ENCODE measurements at places on chromosomes 16 and 17.

DNA sequence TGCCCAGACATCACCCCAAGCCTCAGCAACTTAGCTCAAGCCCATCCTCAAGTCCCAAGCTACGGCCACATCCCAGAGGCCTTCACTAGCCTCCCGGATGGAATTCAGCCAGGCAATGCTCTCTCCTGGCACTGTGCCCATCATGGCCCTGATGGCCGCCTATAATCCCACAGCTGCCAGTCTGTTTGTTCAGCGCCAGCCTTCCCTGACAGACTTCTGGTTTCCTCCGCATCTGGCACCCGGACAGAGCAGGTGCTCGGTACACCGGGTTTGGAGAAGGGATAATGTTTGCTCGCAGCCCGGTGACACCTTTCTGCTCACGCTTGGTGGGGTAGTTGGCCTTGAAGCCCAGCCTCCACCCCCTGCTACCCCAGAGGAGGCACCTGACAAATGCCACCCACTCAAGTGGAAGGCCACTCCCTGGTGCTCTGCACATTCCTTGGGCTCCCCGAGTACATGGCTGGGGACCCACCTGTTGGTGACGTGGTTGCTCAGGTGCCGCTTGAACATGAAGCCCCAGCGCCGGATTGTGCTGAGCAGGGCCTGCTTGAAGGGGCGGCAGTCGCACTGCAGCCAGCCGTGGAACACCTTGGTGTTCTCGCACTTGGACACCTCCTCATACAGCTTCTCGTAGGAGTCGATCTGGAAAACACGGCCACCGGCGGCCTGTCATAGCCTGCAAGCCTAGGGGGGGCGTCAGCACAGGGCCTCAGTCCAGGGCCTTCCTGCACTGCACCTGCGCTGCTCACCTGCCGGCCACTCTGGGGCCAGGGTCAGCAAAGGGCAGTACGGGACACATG, 47.1 kb downstream of the DNAH17 start:
- DNase-seq, result no peak

- no peak for DNase-seq
These were observed 10.0 kb upstream of the TBX4 start for GRCh38 chr17:61442136-61442775.

DNA sequence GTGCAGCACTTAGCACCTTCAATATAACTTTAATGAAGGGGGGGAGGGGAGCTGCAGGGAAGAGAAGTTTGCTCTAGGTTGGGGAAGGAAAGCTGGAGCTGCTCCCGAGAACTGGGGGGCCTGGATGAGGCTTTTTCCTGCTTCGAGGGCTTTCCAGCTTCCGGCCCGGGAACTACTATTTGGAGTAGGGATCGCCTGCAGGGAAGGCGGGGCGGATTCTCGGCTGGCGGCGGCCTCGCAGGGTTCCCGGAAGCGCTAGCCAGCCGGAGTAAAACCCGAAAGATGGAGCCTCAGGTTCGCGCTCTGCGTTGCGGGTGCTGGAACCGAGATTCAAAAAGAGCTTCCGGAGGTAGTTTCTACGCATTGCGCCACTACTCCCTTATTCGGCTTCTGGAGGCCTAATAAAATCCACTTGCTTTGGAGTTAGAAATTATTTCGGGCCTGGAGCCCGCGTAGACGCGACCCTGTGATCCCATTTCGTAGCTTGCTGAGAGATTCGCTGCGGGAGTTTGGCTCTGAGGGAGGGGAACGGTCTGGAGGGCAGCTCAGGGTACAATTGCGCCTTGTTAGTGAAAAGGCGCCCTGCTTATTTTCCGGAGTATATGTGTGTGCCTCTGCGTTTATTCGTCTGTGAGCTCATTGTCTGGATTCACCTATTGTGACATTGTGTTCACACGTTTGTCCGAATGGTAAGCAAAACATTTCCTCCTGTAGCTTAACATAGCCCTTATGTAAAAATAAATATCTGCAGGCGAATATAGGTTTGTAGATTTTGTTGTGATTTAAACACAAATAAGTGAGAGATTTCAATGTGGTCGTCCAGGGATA, 652 bp downstream of the PRAC2 start:
- no peak for DNase-seq

- DNase-seq, result no peak
These were observed 242.3 kb upstream of the TBX2 start for GRCh38 chr17:61157246-61157886.

GRCh38 chr17:43013296-43013695, 6.7 kb downstream of the IFI35 start:
- DNase-seq, result no peak

Measured in activated CD8-positive, alpha-beta memory T cell treated with anti-CD3 and anti-CD28 coated beads for 24 hours (primary cell).